HFFc6 (cell line): ENCODE measurements at places on chromosomes 3 and 15.

GRCh38 chr3:134713671-134714070 is 62.8 kb upstream of the KY start:
- no peak for DNase-seq

DNA sequence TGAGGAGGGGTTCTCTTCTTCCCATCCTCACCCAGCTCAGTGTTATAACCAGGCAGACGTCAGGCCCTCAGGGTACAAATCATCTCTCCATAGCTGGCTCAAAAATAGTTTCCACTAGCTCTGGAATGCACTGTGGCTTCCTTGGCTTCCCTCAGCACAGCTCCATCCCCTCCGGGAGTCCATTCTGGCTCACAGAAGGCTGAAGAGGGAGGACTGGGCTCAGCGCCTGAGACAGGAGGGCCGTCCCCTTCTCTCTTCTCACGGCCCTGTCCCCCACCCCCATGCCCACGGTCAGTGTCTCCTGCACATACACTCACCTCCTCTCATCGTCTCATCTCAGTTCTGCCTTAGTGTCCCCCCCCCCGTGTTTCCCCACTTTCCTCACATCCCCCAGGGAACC is 50.1 kb downstream of the UMPS start:
- DNase-seq: peak; percentile 83

GRCh38 chr3:129162729-129163579 is 2.1 kb upstream of the ISY1 start:
- no peak for DNase-seq

- no peak for DNase-seq
Observed at GRCh38 chr3:72462595-72463011, 385.6 kb downstream of the SHQ1 start.

- DNase-seq: peak; percentile 6
Observed at GRCh38 chr3:33278163-33278562, 921 bp downstream of the FBXL2 start.

DNA sequence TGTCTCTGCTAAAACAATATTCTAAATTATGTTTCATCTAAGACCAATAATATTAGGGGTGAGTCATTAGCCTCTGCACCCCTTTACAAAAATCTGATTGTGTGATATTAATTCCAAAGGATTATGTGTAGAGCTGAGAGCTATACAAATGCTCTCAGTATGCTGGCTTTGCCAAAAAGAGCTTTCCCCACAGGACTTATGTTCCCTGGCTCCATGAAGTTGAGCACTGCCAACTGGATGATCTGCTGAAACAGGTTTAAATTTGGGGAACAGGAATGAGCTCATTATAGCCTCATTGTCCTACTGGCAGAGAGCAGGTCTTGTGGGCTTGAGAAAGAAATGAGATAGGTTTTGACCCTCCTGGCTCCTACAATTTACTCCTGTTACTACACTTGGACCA is 347.8 kb upstream of the LMCD1 start:
- no peak for DNase-seq

- no peak for DNase-seq
Observed at GRCh38 chr15:81007428-81008064, 6.8 kb downstream of the TLNRD1 start.

- no peak for DNase-seq
Observed at GRCh38 chr15:92848852-92849598, 51.1 kb upstream of the CHD2 start.
